ENCODE measurements at places on chromosomes 2 and 18.

DNA sequence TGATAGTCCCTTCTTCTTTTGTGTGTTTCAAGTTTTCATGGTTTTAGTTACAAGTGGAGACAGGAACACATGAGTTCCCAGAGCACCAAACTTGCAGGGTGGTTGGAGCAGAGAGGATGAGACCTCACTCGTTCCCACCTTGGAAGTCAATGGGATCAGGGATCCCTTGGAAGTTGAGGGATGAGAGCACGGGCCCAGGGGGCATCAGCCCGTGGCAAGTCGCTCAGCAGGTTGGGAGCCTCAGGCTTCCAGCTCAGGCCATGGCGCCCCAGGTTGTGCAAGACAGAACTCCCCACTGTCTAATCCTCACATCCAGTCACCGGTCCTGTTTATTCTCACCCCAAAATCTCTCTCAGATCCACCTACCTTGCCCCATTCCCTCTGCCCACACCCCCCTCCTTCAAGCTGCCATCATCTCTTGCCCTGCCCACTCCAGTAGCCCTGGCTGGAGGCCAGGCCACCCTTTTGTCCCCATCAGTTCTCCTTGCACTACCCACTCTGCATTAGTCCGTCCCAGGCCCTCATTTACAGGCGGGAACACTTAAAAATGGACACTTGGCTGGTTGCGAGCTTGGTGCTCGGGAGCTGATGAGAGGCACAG lies 37.6 kb upstream of the FOSL2 start:
- DNase-seq, result no peak

DNA sequence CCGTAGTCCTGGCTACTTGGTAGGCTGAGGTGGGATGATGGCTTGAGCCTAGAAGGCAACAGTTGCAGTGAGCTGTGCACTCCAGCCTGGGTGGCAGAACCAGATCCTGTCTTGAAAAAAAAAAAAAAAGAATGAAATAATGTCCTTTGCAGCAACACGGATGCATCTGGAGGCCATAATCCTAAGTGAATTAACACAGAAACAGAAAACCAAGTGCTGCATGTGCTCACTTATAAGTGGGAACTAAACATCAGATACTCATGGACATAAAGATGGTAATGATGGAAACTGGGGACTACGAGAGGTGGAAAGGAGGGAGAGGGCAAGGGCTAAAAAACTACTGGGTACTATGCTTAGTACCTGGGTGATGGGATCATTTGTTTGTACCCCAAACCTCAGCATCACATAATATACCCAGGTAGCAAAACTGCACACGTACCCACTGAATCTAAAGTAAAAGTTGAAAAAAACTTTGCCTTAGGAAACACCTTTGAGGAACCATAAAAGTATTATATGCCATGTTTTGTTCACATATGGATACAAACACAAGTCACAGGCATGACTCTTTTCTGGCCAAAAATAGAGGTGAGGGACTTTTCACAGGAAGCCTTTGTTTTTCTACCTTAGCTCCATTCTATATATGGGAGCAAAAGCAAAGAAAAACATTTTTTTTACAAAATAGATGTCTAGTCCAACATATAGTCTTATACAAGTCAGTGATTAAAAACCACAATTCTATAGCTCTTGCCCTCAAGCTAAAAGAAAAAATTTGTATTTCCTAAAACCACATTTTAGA lies 36.6 kb downstream of the GPR155 start:
- DNase-seq, result no peak

DNA sequence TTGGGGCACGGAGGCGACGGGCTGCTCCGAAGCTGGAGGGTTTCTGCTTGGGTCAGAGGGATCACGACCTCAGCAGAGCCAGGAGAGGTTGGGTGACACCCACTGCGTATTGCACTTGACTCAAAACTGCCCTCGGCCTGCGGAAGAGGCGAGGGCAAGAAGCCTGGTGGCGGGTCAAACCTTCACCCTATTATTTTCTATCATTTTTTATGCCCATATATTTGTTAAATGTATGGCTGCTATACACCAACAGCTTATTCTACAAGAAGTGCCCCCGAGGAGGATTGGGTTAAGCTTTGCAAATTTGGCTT lies 12.6 kb upstream of the SATB2 start:
- DNase-seq, result no peak

DNA sequence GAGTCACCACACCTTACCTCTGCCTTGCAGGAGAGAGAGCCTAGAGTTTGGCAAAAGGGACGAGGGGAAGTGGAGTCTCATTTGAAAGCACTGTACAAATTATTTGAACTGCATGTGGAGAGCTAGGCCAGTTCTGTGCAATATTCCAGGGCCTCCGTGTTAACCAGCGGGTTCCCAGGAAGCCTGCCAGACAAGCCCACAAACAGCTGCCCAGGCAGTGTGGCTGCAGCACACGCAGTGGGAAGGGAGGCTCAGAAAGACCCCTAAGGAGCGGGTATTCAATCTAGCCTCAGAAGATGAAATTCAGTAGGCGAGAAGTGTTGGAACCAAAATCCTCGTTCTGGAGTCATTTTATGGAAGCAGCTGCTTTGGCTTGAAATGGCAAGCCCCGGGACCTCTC lies 30.7 kb downstream of the CNGA3 start:
- no peak for DNase-seq

DNA sequence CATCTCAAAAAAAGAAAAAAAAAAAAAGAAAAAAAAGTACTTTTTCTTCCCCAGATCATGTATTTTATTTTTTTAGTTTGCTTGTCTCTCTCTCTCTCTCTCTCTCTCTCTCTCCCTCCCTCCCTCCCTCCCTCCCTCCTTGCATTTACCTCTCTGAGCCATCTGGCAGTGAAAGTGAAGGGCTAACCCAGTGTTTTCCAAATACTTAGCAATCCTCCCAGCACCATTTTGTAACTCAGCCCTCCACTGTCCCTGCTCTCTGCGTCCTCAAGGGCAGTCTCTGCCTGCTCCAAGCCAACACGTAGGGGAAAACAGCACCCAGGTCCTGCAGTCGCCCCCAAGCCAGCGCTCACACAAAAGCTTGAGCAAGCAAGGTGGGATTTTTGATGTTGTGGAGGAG lies 19.6 kb upstream of the TEX44 start:
- DNase-seq, result no peak

- peak; percentile 48 for DNase-seq
Observed at GRCh38 chr2:187453078-187453641, 5.1 kb upstream of the CALCRL start.

DNA sequence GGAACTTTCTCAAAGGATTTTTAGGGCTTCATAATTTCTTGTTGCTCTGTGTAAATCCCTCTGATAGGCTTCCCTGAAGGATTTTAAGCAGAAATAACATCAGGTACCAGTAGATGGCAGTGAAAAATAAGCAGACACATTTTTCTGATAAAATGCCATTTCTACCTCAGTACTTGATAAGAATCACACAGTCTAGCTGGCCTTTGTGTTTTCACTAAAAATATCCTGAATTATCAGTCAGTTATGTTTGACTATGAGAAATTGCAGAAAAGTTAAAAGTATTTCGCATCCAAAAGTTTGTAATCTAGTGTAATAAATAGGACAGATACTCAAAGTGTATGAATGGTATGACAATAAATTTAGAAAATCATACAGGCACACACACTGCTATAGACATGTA lies 68.7 kb downstream of the DNAJC10 start:
- peak; percentile 63 for DNase-seq

DNA sequence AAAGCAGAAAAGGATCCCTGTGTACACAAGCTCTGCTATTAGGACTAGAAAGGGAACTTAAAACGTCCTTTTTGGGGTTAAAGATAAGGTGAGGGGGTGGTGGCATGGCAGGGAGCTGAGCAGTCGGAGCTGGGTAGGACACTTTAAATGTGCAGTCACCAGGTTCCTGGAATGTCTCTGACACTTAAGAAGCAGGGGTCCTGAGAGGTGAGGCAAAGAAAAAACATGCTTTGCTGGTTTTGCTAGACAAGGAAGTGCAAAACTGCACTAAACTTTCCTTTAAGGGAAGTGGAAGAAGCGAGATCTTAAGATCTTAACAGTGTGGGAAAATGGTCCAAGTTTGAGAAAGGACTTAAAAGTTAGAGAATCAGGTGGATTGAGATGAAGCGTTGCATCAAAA lies 99.5 kb upstream of the MAP3K20 start:
- no peak for DNase-seq

DNA sequence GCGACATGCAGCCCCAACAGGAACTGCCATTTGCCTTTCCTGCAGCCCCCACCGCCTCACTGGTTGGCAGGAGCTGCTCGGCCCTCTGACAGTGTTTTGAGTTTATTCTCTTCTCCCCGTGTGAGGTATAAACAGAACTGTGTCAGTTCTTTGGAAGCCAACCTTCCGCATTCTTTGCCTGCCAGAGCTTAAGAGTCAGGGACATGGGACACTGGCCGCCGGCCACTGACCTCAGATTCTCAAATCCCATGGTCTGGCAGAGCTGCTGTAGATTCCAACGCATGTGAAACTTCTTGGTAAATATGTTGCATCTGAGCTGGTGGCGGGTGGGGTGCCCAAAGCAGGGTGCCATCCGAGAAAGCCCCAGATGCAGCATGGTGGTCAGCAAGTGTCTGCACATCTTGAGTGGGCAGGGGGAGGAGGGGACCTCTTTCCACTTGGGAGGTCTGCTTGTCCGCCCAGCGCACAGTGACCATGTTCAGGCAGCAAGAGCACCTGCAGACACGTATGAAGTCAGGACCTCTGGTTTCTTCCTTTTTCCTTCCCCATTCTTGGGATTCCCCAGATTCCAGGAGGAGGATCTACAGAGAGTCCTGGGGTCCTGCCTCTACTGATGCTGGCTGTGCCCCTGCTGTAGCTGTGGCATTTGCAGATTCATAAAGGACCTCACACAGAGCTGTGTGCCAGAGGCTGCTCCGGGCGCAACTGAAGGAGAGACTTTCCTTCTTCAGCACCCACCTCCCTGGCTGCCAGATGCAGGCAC lies 23.8 kb downstream of the ASB18 start:
- no peak for DNase-seq
